ENCODE measurements at places on chromosomes 7 and 10.

DNA sequence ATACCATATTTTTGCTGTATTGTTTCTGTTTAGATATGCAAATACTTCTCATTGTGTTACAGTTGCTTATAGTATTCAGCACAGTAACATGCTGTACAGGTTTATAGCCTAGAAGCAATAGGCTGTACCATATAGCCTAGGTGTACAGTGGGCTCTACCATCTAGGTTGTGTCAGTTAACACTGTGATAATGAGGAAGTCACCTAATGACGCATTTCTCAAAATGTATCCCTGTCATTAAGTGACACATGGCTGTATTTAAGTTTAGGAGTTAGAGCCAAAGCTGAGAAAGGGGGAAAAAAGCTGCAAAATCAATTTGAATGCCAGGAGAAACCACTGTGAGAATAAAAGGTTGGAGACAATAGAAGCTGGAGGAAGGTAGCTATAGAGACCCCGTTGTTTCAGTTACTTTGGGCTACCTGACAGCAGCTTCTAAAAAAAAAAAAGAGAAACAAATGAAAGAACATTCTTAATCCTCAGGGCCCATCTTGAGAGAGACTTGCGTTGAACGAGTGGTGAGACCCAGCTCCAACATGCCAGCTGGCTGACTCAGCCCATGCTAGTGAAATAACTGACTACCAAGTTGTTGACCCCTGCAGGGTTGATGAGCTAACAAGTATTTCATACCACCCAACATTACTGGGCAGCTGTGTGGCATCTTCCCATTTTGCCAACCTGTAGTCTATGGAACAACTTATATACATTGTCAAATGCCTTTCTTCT, 8.7 kb downstream of the STARD3NL start:
- DNase-seq = no peak

GRCh38 chr10:72220637-72221036, 4.6 kb upstream of the ASCC1 start:
- no peak for DNase-seq

DNA sequence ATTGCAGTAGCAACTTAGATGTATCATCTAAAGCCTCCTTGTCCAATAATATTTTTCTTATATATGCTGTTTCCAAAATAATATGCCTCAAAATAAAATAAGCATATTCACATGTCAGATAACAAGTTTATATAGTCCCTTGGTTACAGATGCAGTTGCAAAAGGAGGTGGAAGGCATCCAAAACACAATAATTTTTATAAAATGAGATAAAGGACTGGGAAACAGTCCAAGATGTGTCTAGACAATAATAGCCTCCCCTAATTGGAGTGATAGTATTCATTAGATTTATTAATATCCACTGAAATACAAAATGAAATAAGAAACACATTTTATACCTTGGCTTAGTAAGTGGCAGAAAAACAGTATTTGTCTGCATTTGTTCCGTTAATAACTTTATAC, 30.3 kb downstream of the BCAP29 start:
- no peak for DNase-seq

DNA sequence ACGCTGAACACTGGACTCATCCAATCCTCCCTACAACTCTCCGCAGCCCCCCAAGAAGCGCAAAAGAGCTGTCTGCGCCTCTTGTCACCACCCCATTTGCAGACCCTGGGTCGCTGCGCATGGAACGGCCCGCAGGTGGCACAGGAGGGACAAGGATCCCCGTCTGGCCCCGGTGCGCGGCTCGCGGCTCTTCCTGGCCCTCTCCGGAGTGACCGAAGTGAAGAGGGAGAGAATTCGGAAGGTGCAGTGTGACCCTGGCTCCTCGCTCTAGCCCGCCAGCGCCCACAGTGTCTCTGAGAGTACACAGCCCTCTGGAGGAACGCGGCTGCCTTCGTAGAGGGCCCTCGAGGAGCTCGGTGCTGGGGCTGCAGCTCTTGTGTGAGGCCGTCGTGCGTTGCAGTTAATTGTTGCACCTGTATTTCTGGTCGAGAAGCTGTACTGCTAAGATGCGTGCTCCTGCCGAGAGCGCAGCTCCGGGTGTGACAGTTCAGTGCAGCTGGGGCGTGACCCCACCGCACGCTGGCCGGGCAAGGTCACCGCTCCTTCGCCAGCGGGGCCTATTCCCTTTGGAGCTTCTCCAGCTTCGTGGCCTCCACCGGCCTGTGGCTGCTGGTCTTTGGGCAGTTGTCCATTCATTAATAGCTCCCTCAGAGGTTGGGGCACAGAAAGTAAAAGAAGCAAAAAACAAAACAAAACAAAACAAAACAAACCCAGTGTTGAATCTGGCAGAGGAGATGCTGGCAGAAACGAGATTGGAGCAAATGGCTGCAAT, 119.0 kb downstream of the SEC23IP start:
- DNase-seq = no peak

GRCh38 chr7:29884399-29885272, 78.3 kb downstream of the WIPF3 start:
- DNase-seq = no peak

All from MM.1S (cell line).